ENCODE measurements at places on chromosomes 16 and 17. TPM values are rescaled to one million over a fixed set of nuclear protein-coding genes. Genes with fewer than 3 reads are reported as not detected.
A peak's percentile ranks its signal among the peaks of the same experiment; 100 is the strongest.

The TBC1D3 gene
- 12.4 TPM for total RNA-seq

The DRC3 gene
- 0.05 TPM for total RNA-seq

DNA sequence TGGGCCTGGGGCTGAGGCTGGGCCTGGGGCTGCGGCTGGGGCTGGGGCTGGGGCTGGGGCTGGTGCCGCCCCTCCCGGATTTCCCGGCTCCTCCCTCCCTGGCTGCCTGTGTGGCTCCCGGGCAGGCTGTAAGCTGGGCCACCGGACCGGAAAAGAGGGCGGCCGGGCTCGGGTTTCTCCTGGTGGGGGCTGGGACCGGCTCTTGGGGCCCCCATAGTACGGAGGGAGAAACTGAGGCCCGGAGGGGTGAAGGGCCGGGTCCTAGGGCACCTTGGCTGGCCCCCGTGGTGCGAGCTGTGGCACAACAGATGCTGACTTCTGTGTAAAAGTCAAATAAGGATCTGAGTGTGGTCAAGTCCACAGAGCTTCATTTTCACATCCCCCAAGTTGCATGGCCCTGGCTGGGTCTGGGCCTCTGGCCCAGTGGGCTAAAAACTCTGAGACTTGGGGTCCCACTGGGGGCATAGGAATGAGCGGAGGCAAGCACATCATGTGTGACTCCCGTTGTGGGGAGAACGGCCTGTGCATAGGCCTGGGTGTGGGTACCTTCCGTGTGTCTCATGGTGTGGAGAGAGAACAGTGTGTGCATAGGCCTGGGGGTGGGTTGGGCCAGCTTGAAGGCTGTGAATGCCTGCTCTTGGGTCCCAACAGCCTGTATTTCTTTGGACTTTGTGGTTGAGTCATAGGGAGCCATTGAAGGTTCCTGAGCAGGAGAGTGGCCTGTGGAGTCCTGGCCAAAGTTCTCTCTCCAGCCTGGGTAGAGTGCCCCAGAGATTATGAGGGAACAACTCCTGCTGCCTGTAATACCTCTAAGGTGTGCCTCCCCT is 123.9 kb upstream of the CIBAR2 start:
- DNase-seq = no peak

DNA sequence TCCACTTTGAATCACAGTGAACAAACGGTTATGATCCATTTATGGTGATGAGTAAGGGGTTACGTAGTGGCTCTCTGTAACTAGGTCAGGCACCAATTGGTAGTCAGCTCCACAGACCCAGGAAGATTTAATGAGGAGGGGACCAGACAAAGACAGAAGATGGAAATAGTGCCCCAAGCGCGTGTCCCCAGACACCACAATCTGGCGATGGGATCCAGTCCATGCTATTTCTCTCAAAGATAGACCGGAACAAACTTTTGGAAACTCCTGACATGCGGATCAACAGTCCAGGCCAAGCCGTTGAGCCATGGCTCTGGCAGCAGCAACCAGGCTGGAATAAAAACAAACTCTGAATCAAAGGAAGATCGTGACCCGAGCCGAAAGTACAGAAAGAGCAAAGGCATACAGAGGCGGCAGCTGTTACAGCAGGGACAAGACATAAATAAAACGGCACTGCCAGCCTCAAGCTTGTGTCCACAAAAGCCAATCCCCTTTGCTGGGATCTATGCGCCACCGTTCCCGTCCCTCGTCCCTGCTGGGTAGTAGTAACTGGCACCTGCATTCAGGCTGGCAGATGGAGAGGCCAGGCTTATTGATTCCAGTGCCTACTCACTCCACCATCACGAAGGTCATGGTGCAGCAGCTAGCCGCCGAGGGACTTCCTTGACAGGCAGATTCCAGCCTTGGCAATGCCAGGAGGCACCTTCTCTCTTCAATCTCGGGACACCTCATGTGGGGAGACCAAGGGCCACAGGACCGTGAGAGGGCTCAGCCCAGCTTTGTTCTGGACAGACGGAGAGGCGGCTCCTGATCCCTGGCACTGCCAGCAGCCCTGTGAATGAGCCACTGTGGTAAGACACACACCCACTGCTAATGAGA is 50.2 kb downstream of the CDH11 start:
- no peak for DNase-seq

DNA sequence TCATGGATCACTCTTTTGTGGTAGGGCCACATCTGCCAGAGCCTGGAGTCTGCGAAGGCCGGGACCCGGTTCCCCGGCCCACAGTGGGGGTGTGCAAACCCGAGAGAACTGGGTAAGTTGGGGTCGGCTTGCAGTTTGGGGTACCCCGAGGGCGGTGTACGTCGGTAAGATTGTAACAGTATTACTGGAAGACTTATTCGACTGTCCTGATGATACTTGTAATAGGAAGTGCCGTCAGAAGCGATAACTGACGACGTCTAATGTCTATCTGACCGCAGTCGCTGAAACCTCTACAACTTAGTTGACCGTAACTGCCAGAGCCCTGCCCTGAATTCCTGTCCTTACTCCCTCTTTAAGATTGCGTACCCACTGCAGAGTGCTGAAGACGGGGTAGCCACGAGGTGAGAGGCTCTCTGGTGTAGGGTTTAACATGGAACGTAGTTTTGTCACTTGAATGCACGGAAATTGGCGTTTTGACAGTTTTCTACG is 24.0 kb downstream of the TRPV2 start:
- DNase-seq = no peak

- peak; percentile 65 for DNase-seq
Measured at GRCh38 chr17:45852535-45853297, 8.0 kb downstream of the SPPL2C start.

- no peak for DNase-seq
Measured at GRCh38 chr17:73958453-73958852, 245.0 kb upstream of the RPL38 start.

Data from activated naive CD4-positive, alpha-beta T cell treated with anti-CD3 and anti-CD28 coated beads, Interleukin-2, amount 50 U/mL, for 72 hours (primary cell).